ENCODE measurements at places on chromosomes 12 and 14. TPM values are rescaled to one million over a fixed set of nuclear protein-coding genes. Genes with fewer than 3 reads are reported as not detected.

DNA sequence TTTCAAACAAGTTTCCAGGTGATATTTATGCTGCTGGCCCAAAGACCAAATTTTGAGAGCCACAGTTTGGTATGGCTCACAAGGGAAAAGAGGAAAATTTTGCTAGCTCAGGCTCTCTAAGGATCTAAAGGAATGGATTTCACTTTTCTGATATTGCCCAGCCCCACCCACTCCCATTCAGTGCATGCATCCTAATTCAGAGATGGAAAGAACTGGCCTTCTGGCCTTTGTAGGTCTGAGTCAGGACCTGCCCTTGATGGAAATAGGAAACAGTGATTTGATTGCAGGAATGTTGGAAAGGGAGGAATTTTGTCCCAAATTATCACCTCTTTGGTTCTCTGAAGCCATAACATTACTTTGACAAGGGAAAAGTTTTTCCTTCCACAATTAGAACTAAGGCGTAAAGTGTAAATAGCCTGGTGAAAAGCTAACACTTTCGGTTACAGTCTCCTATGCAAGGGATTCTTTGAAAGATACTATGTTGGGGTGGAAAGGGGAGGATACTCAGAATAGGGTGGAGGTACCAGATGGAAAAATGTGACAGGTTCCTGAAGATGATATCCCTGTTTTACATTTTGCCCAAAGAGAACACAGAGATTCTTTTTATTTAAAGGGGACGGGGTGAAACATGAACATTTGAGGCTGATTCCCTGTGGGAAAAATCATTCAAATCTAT lies 11.1 kb downstream of the ZNF641 start:
- H3K27me3 ChIP-seq = no peaks in the 10 kb centered on the region
- H3K27ac ChIP-seq = no peak overlapping the region
- no peak overlapping the region for H3K4me3 ChIP-seq
- no peaks in the 10 kb centered on the region for H3K4me1 ChIP-seq
- no peak for DNase-seq

TCL1A gene
- total RNA-seq = not detected

DNA sequence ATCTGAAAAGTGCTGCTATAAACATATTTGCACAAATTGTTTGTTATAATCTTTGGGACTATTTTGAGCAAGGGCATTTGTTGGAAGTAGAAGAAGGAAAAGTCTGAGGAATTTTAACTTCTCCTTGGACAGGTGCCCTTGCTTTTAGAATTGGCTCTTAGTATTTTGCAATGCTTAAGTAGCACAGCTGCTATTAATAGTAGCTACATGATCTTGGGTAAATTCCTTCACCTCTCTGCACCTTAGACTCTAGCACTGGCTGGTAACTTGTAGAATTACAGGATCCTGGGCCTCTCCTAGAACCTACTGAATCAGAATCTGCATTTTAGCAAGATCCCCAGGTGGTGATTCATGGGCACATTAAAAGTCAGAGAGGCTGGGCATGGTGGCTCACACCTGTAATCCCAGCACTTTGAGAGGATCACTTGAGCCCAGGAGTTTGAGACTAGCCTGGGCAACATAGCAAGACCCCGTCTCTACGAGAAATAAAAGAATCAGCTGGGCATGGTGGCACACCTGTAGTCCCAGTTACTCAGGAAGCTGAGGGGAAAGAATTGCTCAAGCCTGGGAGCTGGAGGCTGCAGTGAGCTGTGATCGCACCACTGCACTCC lies 10.8 kb upstream of the TMEM120B start:
- H3K36me3 ChIP-seq = no peaks in the 10 kb centered on the region
- no peak overlapping the region for H3K4me3 ChIP-seq
- no peaks in the 10 kb centered on the region for H3K4me1 ChIP-seq
- DNase-seq = no peak
- no peak overlapping the region for H3K27ac ChIP-seq

- no peaks in the 10 kb centered on the region for H3K4me1 ChIP-seq
- H3K36me3 ChIP-seq = no peaks in the 10 kb centered on the region
- no peak overlapping the region for H3K4me3 ChIP-seq
Observed at GRCh38 chr14:98059106-98059505, 1212.9 kb downstream of the BCL11B start.

NUAK1 gene
- total RNA-seq = 9.1 TPM

DNA sequence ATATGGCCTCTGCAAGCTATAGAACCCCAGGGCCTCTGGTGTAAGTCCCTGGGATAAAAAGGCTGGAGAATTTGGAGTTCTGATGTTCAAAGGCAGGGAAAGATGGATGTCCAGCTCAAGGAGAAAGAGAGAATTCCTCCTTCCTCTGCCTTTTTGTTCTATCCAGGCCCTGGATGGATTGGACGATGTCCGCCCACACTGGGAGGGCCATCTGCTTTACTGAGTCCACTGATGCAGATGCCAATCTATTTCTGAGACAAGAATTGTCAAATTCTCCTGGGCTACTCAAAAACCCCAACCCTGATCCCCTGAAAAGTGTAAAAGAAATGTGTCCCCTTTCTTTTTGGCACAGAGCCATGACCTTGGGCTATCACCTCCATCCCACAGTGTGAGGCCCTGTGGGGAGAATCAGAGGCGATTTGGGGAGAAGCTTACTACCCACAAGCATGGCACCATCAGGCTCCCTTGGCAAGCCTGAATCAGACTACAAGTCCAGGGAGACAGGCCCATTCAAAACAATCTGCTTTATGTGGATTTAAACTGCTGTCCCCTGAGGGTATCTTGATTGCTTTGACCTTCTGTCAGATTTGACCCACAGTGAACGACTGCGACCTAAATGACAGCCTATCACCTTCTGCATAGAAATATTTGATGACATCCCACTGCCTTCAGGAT lies 334.0 kb downstream of the NUAK1 start:
- H3K27me3 ChIP-seq = no peaks in the 10 kb centered on the region
- H3K4me3 ChIP-seq = no peak overlapping the region
- H3K36me3 ChIP-seq = no peaks in the 10 kb centered on the region

DNA sequence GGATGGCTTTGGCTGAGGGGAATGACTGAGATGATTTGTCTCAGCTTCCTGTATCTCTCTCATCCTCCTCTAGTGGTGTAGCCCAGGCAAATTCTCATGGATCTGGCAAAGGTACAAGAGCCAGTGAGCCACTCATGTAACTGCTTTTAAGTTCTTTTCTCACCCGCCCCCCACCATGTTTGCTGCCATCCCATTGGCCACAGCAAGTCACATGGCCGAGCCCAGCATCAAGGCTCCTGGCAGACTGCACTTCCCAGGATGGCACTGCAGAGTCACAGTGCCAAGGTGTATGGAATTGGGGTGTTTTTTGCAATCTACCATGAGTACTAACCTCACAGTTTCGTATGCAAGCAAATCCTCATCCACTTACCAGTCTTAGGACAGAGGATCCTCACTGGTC lies 50.9 kb downstream of the CHST11 start:
- no peaks in the 10 kb centered on the region for H3K36me3 ChIP-seq
- H3K4me1 ChIP-seq = peaks cover 25% of the 10 kb centered on the region

- no peaks in the 10 kb centered on the region for H3K27me3 ChIP-seq
- DNase-seq = no peak
- H3K27ac ChIP-seq = no peak overlapping the region
- no peaks in the 10 kb centered on the region for H3K36me3 ChIP-seq
- no peak overlapping the region for H3K4me3 ChIP-seq
Observed at GRCh38 chr14:80607430-80608190, 333.9 kb downstream of the CEP128 start.

SLCO1A2 gene
- not detected for total RNA-seq

GRCh38 chr12:75699728-75700496 lies 188.5 kb upstream of the KRR1 start:
- no peaks in the 10 kb centered on the region for H3K36me3 ChIP-seq
- H3K4me3 ChIP-seq = no peak overlapping the region
- H3K4me1 ChIP-seq = peaks cover 8% of the 10 kb centered on the region
- no peak overlapping the region for H3K27ac ChIP-seq
- peak; percentile 24 for DNase-seq
- no peaks in the 10 kb centered on the region for H3K27me3 ChIP-seq

BCL11B gene
- not detected for total RNA-seq

ACOT6 gene
- not detected for total RNA-seq

DNA sequence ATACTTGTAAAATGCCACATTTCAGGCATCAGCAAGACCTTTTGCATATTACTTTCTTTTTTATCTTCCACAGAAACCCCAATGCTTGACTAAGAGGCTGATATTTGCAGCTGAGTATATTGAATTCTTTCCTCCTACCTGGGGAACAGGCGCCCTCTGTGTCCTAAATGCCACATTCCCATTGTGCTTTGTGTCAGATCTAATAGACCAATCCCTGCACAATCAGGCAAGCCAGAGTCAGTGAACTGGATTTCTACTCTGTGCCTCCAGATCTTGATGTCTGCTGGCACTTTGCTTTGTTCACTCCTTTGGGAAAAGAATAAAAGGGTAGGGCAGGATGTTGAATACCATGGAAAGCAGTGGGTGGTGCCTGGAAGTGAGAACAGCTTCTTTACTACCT lies 22.4 kb upstream of the TAS2R42 start:
- no peak for DNase-seq
- no peaks in the 10 kb centered on the region for H3K36me3 ChIP-seq
- H3K4me1 ChIP-seq = no peaks in the 10 kb centered on the region
- H3K4me3 ChIP-seq = no peak overlapping the region
- H3K27ac ChIP-seq = no peak overlapping the region
- H3K27me3 ChIP-seq = no peaks in the 10 kb centered on the region

DNA sequence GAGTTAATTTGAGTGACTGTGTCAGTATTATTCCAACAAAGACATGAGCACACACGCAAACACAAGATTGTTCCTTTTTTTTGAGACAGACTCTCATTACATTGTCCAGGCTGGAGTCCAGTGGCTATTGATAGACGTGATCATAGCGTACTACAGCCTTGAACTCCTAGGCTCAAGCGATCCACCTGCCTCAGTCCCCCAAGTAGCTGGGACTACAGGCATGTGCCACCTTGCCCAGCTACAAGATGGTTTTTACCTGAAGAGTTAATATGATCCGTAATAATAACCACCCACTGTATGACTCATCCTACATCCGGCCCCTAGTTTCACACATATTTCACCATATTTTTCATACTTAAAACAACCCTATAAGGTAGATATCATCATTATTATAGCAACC lies 26.8 kb downstream of the BCAT1 start:
- no peak for DNase-seq
- H3K4me1 ChIP-seq = peaks cover 56% of the 10 kb centered on the region
- H3K36me3 ChIP-seq = no peaks in the 10 kb centered on the region
- no peaks in the 10 kb centered on the region for H3K27me3 ChIP-seq
- H3K27ac ChIP-seq = no peak overlapping the region
- H3K4me3 ChIP-seq = no peak overlapping the region

DNA sequence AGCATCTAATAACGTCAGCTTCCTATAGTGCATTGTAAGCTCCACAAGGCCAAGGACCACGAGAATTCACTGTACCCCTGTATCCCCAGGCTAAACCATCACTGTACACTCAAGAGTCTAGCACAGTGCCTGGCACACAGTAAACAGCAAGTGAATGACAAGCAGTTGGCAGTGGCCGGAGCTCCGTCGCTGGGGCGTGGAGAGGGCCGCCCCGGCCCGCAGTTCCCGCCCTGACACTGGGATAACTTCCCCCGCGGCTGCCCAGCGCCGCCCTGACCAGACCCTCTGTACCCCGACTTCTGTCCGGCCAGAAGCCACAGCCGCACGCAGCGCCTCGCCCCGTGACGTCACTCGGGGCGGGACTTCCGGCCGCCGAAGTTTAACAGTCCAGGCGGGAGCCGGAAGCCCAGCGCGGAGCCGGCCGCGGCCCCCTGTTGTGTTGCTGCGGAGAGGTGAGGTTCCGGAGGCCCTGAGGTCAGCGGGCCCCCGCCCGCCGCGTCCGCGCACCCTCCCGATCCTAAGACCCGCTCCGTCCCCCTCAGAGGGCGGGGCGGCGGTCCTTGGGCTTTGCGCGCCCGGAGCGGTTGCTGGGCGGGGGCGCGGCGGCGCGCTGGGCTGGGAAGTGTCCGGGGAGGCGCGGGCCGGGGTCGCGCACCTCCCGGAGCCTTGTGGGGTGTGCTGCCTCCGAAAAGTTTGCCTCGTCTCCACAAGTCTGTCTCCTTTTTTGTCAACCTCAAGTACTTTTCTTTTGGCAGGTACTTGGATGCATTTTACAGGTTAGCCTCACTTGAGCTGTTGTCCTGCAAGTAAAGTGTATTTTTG lies at the start of gene NEDD1:
Gene NEDD1, plus strand, starts transcription at position 409 of the 822 bp plus-strand sequence. CDS start 2,503 bp downstream, outside the sequence.
- peak within 1 kb of the TSS; percentile 56 for H3K4me3 ChIP-seq
- peak within 1 kb of the TSS; percentile 84 for H3K27ac ChIP-seq
- H3K36me3 ChIP-seq = no peaks in the 10 kb centered on the region
- peak; percentile 82 for DNase-seq

SLC7A8 gene
- 17.8 TPM for total RNA-seq

CLBA1 gene
- 8.6 TPM for total RNA-seq

DNA sequence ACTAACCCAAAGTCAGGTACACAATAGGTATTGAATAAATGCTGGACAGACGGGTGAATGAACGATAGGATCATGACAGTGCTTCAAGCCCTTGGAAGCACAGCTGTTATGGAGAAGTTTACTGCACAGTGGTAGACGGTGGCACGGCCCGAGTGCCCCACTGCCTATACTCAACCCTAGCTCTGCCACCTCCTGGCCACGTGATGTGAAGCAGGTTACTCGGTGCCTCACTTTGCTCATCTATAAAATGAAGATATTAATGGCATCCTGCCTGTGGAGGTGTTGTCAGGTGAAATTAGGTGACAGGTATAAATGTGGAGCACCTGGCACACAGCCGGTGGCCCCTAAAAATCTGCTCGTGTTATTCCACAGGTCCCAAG lies 5.8 kb downstream of the ASB2 start:
- peak; percentile 52 for DNase-seq
- no peaks in the 10 kb centered on the region for H3K4me1 ChIP-seq
- H3K36me3 ChIP-seq = no peaks in the 10 kb centered on the region
- H3K4me3 ChIP-seq = no peak overlapping the region
- H3K27me3 ChIP-seq = no peaks in the 10 kb centered on the region
- no peak overlapping the region for H3K27ac ChIP-seq

DNA sequence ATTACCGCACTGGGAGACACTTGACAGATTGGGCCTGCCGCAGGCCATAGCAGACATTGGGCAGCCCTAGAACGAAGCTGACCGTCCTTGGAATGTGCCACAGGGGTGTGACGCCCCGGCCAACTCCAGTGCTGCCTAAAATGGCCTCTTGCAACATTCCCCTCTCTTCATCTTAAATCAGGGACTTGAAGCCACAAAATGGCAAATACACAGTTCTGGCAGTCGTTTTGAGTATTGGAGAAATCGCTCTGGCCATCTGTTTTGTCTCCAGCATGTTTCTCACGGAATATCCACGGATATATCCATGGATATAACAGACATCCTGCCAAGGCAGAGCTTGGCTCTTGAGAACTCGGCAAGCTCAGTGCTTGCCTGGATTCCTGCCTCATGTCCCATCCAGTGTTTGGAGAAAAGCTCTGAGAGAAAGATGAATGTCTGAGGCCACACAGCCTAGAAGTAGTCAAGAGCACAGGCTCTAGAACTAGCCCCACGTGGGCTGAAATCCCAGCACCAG lies 158.4 kb downstream of the CHST11 start:
- no peak overlapping the region for H3K27ac ChIP-seq
- peak; percentile 27 for DNase-seq
- no peaks in the 10 kb centered on the region for H3K4me1 ChIP-seq
- H3K4me3 ChIP-seq = no peak overlapping the region
- no peaks in the 10 kb centered on the region for H3K36me3 ChIP-seq
